ENCODE measurements at places on chromosomes 16 and 17.

DNA sequence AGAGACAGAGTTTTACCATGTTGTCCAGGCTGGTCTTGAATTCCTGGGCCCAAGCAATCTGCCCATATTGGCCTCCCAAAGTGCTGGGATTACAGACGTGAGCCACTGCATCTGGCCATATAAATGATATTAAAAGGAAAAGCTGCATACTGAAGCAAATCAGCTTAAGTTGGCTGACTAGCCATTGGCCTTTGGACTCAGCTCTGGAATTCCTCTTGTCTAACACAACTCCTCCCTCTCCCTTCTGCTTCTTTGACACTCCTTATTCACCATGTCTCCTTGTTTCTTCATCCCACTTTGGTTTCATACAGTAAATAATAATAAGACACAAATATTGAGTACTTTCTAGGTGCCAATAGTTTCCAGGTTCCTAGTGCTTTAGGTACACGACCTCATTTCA lies 7.5 kb downstream of the KRT12 start:
- no peak for DNase-seq

DNA sequence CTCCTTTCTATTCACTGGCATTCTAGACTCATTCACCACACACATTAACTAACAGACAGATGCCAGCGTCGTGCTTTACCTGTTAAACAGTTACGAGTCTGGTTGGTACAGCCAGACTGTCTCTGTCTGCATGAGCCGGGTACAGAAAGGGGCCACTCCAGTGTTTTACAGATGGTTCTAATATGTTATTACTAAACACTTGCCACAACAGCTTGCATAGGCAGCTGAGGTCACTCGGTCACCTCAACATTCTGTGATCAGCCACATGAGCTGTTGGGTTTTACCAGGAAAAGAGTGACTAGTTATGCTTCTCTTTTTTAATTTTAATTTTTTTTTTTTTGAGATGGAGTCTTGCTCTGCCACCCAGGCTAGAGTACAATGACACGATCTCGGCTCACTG lies 25.2 kb downstream of the CD300A start:
- no peak for DNase-seq

DNA sequence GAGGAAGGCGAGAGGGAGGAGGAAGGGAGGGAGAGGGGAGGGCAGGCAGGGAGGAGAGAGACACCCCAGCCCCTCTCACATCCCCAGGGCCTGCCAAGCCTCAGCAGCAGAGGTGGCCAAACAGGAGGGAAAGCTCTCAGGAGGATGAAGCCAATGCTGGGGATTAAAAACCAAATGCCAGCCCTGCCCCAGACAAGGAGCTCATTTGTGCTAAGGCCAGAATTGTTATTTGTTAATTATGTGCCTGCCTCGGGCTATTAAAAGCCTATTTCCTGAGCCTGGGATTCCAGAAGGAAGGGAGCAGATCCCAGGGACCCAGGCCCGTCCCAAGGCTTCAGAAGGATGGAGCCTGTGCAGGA lies 27.9 kb upstream of the GINS2 start:
- DNase-seq = no peak

GRCh38 chr16:77722309-77723107 lies at the start of gene NUDT7:
Gene NUDT7, plus strand, starts transcription at chr16:77722514. Its CDS starts 69 bp downstream, at chr16:77722583.
- DNase-seq = peak; percentile 89

DNA sequence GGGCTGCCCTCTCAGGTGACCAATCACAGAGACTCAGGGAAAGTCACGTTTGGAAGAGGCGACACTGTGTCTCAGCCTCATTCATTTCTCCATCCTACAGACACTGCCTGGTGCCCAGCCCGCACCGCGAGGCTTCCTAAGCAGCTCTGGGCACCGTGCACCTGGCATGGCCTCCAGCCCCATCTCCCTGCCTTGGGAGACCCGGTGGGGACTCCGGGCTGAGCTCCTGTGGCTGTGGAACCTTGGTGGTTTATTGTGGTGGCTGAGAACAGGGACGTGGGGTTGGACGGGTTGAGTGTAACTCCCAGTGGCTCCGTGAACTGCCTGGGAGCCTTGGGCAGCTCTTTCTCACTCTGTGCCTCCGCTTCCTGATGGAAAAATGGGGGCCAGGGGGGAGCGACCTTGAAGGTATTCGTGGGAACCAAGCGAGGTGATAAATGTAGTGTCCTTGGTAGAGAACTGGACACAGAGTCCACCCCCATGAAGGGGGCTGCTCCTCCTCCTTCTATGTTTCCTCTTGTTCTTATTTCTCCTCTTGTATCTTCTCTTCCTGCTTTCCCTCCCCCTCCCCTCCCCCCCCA lies 215.4 kb downstream of the SEC14L1 start:
- no peak for DNase-seq

DNA sequence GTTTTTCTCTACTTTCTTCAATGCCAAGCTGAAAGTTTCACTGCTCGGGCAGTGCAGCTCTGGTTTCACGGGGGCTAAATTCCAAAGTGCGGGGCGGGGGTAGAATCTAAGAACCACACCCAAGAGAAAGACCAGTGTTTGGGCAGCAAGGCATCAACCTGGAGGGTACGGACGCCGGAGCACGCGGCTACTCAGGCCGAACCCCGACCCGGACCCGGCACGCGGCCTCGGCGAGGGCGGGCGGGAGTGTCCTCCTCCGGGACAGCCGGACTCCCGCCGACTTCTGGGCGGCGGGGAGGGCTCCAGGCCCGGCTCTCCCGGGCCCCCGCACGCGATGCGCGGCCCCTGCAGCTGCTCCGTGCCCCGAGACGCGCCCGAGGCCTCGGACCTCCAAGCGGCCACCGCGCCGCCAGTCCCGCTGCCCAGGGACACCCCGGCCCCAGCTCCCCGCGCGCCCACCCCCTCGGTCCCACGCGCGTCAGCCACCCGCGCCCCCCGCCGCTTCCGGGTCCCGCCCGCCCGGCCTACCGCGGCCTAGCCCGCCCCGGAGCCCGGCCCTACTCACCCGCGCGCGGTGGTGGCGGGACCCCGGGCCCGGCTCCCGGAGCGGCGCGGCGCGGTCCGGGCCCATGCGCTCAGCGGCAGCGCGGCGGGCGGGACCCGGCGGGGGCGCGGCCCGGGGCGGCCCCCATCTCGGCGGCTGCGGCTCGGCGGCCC lies 561 bp downstream of the AXIN1 start:
- no peak for DNase-seq

- no peak for DNase-seq
Measured at GRCh38 chr16:76386784-76387183, 109.6 kb downstream of the CNTNAP4 start.

- no peak for DNase-seq
Measured at GRCh38 chr17:8294814-8295316, 335 bp downstream of the SLC25A35 start.

DNA sequence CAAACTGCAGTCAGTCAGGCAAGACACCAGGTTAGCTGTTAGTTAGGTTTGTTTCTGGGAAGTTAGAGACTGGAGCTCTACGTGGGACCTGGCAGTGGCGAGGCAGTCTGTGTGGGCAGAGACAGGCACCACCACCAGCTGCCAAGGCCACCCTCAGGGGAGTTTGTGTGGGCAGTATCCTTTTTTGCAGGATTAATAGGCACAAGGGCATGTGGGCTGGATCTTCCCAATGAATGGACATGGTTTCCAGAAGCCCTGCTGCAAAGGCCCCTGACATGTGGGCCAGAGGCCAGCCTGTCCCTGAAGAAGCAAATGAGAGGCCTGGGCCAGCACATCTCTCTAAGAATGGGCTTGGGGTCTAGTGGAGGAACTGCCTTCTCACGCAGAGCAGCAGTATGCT lies 19.2 kb upstream of the SREBF1 start:
- DNase-seq = no peak

DNA sequence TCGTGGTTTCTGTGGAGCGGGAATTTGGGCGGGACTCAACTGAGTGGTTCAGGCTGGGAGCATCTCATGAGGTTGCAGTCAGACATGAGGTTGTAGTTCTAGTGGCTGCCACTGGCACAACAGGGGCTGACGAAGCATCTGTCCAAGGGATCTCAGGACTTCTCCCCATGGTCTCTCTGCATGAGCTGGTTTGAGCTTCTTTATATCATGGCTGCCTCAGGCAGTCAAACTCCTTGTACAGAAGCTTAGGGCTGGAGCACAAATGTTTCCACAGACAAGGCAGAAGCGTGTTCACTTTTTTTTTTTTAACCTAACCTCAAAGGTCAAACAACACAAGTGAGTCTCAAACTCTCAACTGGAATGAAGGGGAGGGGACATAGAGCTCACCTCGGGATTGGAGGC lies 243.3 kb downstream of the MSI2 start:
- no peak for DNase-seq

- no peak for DNase-seq
Measured at GRCh38 chr17:81831563-81831956, 1.5 kb downstream of the MCRIP1 start.

- no peak for DNase-seq
Measured at GRCh38 chr17:76537288-76537577, 276 bp downstream of the CYGB start.

- no peak for DNase-seq
Measured at GRCh38 chr16:3791701-3792100, 74.4 kb upstream of the TRAP1 start.

DNA sequence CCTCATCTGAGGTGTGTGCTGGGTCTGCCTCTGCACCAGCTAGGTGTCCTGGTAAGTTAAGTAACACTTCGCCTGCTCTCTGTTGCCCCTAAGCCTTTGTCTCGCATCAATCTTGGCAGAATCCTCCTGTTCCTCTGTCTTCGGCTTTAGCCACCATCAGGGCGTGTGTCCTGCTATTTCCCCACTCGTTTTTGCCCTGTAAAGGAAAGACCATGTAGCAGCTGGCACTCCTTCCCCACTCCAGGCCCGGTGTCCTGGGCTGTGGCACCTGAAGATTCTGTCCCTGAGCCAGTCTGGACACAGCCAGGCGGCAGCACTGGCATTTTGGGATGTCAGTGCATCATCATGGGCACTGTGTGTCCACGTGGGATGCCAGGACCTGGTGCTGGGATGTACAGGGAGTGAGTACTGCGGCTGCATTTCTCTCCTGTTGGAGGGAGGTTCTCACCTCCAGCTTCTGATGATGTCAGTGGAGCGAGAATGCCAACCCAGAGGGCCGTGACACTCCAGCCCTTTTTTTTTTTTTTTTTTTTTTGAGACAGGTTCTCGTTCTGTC lies 26.2 kb upstream of the FOXK2 start:
- no peak for DNase-seq

DNA sequence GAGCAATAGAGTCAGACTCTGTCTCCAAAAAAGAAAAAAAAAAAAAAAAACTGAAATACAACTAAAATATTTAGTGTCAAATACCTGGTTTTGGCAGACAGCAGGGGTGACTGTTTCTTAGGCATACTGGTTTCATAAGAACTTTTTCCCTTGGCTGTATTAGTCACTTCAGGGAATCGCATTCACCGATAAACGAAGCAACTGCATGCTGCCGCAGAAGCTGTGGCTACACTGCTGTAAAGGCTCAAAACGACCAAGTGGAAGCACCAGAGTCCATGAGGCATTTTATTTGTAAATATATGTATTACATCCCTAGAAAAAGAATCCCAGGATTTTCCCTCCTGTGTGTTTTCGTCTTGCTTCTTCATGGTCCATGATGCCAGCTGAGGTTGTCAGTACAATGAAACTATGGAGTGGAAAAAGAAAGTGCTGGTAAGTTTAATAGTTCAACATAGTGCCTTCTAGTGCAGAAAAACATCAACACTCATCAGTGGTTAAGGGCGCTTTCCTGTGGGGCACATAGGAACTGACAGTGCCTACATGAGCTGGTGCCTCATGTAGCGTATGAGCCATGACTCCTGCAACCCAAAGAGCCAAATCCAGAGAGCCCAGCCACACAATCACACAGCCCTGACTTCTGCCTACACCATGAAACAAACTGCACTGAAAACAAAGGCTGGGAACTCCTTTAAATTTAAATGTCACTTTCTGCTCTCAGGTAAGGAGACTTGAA lies 7.3 kb downstream of the RPS15A start:
- DNase-seq = no peak

DNA sequence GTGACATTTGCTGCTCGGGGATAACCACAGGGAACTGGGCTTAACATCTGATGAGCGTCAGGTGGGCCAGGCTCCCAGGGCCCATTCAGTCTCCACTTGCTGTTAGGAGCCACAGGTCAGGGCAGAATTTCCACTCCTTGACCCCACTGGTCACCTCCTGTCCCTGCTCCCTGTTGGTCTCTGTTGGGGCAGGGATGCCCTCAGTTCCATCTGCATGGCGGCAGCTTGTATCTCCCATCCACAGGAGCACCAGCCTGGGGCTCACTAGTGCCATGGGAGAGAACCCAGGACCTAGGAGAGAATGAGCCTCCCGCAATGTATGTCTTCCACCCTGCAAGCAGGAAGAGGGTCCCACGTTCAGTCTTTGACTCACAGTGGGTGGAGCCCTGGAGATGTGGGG lies 212.1 kb downstream of the CCDC182 start:
- DNase-seq = no peak

DNA sequence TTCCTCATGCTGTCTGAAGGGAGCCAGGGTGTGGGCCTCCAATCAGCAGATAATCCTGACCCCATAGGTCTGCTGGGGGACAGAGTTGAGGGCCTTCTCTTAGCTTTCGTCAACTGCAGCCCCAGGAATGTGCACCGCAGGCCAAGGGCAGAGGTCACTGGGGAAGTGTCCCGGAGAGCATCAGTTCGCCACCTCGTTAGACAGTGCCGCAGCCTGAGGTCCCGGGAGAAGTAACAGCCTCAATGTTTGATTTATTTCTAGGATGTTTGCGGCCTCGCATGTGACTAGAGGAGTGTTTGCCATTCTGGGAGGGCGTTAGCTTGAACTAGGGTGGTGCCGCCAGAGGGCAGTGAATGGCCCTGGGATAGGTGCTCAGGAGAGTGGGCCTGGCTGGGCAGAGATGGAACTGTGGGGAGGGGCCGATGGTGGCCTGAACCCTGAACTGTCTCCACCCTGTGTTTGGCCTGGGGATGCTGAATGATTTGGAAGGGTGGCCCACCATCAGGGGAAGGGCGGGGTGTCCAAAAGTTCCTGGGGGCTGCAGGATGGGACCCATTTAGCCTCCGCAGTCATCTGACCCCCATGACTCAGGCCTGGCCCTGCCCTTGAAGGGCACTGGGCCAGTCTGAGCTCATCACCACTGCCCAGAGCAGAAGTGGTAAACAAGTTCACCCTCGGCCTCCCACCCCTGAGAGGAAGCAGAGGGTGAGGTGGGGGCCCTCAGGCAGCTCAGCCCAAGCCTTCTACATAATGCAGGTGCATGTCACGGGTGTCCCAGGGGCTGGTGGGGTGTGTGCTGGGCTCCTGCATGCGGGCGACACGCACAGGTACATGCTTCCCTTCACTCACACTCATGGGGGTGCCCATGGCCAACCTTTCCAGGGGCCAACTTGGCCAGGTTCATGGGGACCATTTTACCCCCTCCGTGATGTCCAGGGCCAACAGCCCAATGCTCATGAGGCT lies 12.4 kb upstream of the TAC4 start:
- DNase-seq = no peak

- no peak for DNase-seq
Measured at GRCh38 chr16:27289669-27290068, 21.1 kb upstream of the NSMCE1 start.

GRCh38 chr17:18246880-18247612 lies 11.5 kb downstream of the FLII start:
- DNase-seq = no peak

- no peak for DNase-seq
Measured at GRCh38 chr17:64615028-64615677, 47.0 kb downstream of the SMURF2 start.

GRCh38 chr16:10070591-10070990 lies 111.6 kb downstream of the GRIN2A start:
- DNase-seq = no peak

All from kidney epithelial cell (primary cell).